ENCODE measurements at places on chromosomes 2 and 18. TPM values are rescaled to one million over a fixed set of nuclear protein-coding genes. Genes with fewer than 3 reads are reported as not detected.

GRCh38 chr18:7447318-7448028, 119.6 kb upstream of the PTPRM start:
- no peak for DNase-seq

The RTP5 gene
- 0.66 TPM for total RNA-seq

The PLCD4 gene
- total RNA-seq = 0.57 TPM

- DNase-seq = no peak
These were observed 15.2 kb upstream of the TSPYL6 start for GRCh38 chr2:54271189-54271588.

- no peak for DNase-seq
These were observed 348.9 kb upstream of the RAB12 start for GRCh38 chr18:8260319-8260718.

Measured in thymus (tissue), 14 donors.